ENCODE measurements at places on chromosomes 12 and 14.

- DNase-seq = no peak
These were observed 51.3 kb downstream of the SSPN start for GRCh38 chr12:26246483-26247164.

GRCh38 chr12:42180990-42181596 lies 36.4 kb upstream of the GXYLT1 start:
- DNase-seq = no peak

- DNase-seq = no peak
These were observed 60.4 kb upstream of the PTHLH start for GRCh38 chr12:28032811-28033537.

DNA sequence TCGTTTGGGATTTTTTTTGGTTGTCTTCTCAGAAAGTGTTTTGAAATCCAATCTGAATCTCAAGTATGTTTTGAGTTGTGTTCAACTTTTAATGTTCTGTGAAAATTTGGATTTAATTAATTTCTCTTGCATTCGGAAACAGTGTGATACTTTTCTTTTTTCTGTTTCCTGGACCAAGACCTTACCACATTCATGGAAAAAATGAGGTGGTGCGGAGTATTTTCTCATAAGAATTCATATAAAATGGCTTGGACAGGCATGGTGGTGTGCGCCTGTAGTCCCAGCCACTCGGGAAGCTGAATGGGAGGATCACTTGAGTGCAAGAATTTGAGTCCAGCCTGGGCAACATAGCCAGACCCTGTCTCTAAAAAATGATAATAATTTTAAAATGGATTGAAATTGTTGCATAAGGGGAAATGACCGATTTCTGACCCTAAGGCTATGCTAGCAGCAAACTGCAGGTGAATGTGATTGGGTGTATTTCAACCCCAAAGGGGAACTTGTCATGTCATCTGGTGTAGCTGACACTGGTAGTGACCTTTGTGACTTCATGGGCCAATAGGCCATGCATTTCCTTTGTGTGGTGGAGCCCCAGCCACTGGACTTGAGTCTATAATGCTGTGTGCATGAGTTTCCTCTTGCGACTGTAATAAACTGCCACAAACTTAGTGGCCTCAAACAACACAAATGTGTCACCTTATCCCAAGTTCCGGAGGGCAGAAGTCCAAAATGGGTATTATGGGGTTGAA lies 123.5 kb upstream of the RFLNA start:
- no peak for DNase-seq

GRCh38 chr12:86435053-86435452 lies 178.9 kb upstream of the MGAT4C start:
- DNase-seq = no peak

DNA sequence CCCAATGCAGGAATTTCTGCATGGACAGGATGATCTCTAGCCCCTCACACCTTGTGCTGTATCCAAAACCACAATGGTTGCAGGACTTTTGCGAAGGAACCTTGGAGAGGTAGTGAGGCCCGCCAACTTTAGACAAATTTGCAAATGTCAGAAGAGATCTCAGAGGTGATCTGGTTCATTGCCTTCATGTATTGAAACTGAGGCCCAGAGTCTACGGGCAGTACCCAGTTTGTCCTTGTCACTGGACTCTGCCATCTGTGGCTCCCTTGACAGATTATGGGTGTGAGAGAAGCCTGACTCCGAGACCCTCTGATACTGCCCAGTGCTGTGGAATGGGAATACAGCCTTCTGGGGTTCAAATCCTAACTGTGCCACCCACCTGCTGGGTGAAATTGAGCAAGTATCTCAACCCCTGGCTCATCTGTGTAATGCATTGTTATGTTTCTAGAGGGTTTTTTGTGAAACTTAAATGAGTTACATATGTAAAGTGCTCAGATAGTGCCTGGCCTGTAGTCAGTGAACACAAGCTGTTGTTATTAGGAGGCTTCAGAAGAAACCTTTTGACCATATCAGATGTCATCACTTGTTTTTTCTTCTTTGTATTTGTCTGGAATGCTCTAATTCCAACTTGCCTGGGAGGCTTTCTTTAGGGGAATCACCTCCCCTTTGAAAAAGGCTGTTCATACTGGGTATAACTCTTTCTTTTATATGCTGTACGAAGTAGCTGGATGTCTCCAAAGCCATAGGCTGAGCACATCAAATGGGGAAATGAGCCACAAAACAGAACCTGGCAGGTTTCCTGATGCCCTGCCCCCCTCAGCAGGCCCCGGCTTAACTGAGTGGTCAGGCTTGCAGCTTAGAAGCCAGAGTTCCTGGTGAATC lies 71.4 kb upstream of the SRSF5 start:
- DNase-seq = no peak

GRCh38 chr12:94762259-94762942 lies 112.0 kb upstream of the TMCC3 start:
- DNase-seq = peak; percentile 80

GRCh38 chr12:104740668-104741067 lies 217.4 kb downstream of the SLC41A2 start:
- peak; percentile 31 for DNase-seq

Measured in MM.1S (cell line).